SK-N-MC (cell line): ENCODE measurements at places on chromosomes 16 and 17.

GRCh38 chr16:5016967-5017677 is 16.6 kb downstream of the NAGPA start:
- DNase-seq: no peak

- no peak for DNase-seq
These were observed 60.1 kb upstream of the SALL1 start for GRCh38 chr16:51211148-51211547.

DNA sequence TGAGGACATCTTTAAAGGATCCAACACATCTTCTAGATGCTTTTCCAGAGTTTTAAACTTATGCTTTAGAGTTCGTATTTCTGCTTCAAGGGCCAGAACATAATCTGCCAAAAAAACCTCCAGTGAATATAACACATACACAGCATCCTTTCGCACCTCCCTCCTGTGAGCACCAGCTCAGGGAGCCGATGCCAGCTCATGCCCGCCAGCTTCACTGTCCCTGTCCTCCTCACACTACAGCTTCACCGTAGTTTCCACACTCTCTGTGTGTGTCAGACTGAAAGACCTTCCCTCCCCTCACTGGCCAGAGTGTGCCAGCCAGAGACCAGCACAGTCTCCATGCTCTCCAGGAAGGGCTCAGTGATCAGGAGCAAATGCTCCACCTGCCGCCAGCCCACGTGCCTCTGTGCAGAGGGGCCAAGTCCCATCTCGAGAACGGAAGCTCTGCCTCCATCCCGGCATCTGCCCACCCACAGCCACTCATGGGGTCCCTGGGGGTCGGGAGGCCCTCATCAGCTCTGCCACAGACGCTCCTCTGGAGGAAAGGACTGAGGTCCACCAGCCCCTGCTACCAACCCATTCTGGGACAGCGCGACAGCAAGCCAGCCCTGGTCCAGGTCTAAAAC is 40.8 kb downstream of the CCDC57 start:
- no peak for DNase-seq

GRCh38 chr17:17080181-17080631 is 37.9 kb downstream of the MPRIP start:
- DNase-seq: no peak

- no peak for DNase-seq
These were observed 13.7 kb upstream of the LGALS3BP start for GRCh38 chr17:78993241-78993956.

DNA sequence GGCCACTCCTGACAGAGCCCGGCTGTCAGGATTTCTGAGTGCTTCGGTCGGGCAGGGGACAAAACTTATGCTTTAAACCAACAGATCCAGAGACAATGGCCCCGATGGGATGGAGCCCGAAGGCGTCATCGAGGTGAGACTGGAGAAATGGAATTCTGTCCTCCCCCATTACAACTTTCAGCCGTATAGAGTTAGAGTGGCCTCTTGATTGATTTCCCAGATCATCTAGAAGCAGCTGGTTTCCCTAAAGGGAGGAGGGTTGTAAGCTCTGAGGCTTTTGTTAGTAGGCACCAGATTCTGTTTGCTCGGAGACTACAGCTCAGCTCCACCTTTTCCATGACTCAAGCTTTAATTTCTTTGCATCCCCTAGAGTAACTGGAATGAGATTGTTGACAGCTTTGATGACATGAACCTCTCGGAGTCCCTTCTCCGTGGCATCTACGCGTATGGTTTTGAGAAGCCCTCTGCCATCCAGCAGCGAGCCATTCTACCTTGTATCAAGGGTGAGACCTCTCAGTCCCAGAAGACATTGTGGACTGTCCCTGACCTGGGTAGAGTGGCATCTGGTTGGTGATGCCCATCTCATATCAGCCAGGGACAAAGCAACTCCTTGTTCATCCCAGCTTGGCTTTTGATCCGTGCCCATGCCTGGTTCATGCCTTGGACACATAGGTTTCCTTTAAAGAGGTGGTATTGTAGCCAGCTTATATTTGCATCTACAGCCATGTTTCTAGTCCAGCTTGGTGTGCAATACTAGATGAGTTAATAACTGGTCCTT is 5.1 kb upstream of the CD68 start:
- no peak for DNase-seq

GRCh38 chr16:19165101-19165500 is 2.9 kb upstream of the SYT17 start:
- no peak for DNase-seq

GRCh38 chr16:52543654-52544053 is 3.3 kb downstream of the TOX3 start:
- no peak for DNase-seq

DNA sequence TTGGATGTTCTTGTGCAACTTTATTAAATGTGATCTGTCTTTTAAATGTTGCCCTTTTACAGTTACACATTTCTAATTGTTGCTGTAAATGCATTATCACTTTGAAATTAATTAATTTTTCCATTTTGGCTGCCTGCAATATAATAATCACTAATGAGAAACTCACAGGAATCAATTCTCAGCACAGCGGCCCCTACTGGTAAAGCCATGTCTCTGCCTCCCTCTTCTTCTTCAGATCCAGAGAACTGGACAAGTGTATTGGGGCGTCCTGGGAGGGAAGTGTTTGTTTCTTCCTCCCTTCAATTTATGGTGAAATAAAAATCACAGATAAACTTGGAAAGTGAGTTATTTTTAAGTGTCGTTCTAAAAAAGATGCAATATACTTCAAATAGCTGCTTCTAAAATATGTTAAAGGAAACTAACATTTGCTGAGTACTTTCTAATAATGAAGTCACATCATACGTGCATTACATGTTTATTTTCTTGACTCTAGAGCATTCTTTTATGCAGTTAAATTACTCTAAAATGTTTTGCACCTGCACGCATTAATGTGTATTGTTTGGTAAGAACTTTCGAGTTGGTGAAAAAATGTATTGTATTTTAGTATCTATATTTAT is 338.0 kb downstream of the WWOX start:
- DNase-seq: no peak

DNA sequence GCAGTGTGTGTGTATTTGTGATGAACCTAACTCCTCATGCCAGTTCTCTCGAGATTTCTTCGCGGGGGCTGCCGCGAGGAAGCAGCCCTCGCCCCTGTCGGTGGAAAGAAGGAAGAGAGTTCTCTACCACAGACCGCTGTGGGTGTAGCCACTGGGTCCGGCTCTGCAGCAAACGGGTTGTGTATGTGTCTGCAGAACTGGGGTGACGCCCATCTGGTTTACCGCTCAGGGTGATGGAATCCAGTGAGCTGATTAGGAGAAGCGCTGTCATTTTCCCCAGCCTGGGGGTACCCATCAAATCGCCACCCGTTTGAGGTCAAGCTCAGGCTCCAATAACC is 7.7 kb downstream of the CORO6 start:
- no peak for DNase-seq

- no peak for DNase-seq
These were observed 33.0 kb downstream of the DCAKD start for GRCh38 chr17:45018514-45018847.

- no peak for DNase-seq
These were observed 725 bp upstream of the MT2A start for GRCh38 chr16:56607675-56608042.

DNA sequence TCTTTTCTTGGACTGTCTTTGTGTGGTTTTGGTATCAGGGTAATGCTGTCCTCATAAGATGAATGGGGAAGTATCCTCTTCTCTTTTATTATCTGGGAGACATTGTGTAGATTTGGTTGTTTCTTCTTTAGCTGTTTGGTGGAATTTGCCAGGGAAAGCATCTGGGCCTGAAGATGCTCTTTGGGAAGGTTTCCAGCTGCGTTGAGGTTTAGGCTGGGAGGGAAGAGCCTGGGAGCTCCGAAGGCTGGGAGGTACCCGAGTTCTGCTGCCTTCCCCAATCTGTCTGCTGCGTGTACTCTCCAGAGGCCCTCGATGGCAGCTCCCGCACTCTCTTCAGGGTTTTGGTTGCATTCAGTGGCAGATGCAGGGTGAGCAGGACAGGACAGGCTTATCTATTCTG is 25.6 kb upstream of the CRISPLD2 start:
- no peak for DNase-seq

DNA sequence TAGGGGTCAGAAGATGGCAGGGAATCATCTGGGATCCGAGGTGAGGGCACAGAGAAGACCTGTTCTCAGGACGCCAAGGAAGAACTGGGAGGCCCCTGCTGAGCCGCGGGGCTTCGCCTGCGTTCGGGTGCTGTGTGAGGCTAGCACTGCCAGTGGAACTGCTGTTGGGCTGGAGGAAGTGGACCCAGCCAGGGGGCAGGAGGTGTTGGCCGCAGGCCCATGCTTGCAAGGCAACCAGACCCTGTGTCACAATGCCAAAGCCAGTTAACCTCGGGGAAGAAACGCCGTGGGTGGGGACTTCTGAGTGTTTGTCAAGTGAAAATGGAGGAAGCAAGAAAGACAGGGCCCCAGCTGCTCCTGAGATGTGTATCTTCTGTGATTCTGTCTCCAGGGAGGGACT is 185.5 kb downstream of the LGALS9B start:
- no peak for DNase-seq
